ENCODE measurements at places on chromosomes 4 and X.

- DNase-seq, result no peak
Observed at GRCh38 chr4:151389311-151389710, 19.7 kb upstream of the FHIP1A start.

DNA sequence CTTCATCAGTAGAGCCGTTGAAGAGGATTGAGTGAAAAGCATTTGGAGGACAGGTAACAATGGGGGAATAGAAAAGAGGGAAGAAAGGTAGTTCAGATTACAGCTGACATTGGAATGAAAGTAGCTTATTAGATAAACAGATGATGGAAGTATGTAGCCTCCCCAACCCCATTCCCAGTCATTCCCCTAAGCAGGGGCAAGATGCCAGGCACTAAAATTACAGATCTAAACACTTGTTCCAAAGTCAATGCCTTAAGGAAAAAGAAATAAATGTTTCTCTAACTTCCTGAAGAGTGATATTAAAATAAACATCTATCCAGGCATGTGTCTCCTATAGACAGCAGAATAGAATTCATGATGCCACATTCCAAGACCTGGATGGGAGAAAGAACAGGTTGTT is 350.8 kb downstream of the PDGFC start:
- DNase-seq, result no peak

DNA sequence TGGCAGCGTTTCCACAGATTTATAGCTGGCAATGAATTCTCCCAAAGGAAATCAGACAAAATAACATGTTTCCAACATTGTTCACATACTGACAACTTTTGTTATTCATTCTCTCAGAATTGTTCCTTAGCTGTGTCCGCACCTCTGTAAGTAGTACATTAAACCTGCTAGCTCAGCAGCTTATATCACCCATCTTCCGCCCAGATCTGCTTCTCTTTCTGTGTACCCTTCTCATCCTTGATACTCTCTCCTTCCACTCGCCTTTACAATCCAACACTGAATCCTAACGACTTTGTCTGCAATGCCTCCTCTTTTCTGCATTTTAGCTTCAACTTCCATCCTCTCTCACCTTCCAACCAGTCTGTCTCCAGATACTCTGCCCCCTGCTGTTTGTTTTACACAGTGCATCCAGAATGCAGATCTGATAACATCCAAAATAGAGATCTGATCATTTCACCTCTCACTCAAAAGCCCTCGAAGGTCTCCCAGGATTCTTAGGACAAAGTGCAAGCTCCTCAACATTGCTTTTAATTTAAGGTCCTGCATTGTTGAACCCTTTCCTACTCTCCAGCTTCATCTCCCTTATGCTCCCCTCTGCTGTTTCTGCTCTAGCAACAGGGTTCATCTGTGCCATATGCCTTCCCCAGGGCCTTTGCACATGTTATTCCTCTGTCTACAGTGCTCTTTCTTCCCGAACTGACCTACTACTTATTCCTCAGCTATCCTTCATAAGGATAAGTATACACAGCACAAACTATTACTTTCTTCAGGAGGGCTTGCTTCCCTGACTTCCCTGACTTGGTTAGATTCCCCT is 67.3 kb upstream of the VBP1 start:
- no peak for DNase-seq

DNA sequence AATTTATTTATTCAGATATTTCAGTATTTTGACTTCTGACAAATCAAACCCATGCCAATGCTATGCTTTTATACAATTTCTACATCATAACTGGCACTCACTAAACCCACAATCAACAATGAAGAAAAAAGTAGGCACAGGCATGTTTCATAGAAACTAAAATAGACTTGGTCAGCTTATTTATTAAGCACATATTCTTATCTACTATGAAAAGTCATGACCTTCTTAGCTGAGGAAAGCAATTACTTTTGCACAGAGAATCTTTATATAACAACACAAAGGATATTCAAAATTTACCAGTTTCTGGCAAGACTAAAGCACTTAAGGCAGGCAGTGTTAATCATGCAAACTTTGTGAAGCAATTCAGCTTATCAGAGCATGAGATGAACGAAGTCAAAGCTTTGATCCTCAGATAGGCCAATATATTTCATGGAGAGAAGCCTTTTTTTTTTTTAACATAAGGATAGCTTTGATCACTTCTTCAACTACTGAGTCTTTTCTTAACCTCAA is 490.6 kb downstream of the INPP4B start:
- DNase-seq, result no peak
